Epithelial cell of prostate (primary cell): ENCODE measurements at places on chromosomes 4 and X.

GRCh38 chr4:71907782-71908181 lies 123.9 kb upstream of the GC start:
- DNase-seq, result no peak

DNA sequence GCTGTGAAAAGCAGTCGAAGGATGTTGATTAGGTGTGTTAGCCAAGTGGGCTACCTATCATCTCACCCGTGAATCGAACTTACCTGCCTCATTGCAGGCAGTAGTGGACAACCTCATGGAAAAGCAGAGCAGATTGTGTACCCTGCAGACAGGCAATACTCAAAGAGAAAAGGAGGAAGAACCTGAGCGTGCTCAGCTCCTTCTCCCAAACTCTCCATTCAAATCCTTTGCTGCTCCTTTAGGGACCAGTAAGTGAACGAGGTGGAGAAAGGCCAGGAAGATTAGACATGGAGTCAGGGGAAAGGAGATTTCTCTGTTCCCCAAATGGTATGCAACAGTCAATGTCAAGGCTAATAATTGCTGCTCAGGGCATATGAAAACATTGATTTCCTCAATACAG lies 45.2 kb upstream of the ELF2 start:
- no peak for DNase-seq

DNA sequence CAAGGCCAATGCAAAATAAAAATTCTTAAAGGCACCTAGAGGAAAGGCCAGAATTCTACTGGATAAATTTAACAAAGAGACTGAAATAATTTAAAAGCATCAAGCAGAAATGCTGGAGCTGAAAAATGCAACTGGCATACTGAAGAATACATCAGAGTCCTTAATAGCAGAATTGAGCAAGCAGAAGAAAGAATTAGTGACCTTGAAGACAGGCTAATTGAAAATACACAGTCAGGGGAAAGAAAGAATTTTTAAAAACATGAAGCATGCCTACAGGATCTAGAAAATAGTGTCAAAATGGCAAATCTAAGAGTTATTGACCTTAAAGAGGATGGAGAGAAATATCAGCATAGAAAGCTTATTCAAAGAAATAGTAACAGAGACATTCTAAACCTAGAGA lies 371.7 kb downstream of the KLHL13 start:
- DNase-seq, result no peak

DNA sequence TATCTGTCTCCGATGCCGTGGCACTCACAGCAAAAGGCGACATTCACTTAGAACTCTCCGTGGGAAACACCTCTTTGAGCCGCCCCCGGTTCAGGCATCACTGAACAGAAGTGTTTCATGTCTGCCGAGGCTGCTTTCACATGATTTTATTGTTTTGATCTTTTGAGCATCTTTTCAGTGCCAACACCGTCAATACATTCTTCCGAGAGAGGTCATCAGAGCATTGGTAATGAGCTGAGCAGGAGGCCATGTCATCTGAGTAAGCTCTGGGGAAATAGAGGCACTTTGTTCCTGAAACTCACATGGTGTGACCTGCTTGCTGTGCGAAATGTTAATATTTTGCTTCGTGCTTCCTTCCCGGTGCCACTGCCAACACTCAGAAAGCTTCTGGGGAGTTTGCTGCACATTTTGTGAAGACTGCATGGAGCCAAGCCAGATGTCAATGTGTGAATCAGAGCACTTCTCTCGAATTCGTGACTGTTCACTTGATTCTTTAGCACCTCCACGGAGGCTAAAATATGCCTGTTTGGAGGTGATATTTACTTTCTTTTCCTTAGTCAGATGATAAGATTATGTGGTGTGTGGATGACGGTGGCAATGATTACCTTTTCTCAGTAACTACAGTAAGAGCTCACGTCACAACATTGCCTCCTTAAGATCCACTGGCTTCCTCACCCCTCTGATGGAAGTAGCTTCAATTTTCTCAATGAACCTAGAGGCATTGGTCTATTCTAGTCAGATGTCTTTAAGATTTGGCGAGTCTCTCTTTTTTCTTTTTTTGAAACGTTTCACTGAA lies 222.3 kb upstream of the HS3ST1 start:
- DNase-seq, result no peak

- no peak for DNase-seq
Measured at GRCh38 chrX:23195761-23196160, 138.9 kb upstream of the PTCHD1 start.

DNA sequence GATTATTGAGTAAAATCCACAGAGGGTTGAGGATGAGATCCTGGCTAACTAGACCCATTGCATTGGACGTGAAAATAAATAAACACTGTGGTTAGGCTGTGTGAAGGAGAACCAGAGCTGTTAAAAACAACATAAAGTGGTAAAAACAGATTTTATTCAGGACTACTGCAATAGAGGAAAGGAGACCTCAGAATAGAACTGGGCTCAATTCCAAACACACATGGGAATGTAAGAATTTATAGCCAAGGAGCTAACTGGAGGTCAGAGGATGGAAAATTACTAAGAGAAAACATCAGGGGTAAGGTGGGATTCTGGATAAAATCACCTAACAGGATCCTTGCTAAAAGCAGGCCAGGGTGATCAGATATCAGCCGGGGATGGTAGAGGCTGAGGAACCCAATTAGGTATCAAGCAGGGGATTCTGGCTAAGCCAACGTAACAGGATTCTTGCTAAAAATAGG lies 112.4 kb downstream of the RNF150 start:
- no peak for DNase-seq

GRCh38 chr4:8181844-8182243 lies 17.2 kb upstream of the SH3TC1 start:
- no peak for DNase-seq

- peak; percentile 8 for DNase-seq
Measured at GRCh38 chrX:94178145-94178788, 504.3 kb downstream of the FAM133A start.

DNA sequence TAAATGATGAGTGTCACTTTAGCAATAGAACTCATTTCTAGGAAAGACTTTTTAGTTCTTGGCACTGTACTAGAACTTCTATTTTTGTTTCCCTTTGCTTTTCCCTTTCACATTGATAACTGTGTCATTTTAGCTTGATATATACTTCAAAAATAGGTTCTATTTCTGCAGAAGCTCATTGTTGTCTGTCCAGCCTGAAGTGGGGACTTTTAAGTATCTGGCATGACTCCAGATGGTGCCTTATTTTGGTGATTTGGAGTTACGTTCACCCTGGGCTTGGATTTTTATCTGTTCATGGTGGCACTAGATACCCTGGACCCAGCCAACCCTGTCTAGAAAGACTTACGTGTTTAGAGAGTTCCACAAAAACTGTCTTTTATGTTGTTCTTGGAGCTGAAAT lies 3.4 kb downstream of the ABHD18 start:
- DNase-seq, result no peak

DNA sequence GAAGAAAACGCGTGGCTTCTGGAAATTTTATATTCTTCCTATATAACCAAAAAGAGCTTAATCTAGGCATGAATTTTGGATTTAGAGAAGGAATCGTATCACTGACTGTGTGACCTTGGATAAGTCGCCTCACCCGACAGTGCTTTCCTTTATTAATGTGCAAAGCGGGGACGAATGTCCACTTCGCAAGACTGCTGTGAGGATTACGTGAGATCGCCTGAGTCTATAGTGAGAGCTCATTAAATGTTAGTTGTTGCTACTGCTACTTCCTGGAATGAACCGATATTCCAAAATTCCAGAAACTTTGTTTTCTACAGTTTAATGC lies 448 bp upstream of the TBC1D8B start:
- no peak for DNase-seq

DNA sequence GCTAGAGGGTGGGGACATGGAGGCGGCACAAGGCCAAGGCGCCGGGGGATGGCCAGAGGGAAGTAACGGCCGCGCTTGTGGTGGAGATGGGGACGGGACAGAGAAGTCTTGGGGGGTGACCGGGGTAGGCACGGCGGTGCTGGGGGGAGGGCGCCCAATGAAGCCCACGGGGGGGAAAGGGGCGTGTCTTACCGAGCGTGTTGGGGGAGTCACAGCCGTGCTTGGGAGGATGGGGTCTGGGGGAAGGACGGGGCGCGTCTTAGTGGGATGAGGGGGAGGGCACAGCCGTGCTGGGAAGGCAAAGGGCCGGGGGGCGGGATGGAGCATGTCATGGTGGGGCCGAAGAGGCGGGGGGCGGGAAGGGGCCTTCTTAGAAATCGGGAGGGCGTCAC lies 952 bp downstream of the ARSD start:
- DNase-seq, result no peak

DNA sequence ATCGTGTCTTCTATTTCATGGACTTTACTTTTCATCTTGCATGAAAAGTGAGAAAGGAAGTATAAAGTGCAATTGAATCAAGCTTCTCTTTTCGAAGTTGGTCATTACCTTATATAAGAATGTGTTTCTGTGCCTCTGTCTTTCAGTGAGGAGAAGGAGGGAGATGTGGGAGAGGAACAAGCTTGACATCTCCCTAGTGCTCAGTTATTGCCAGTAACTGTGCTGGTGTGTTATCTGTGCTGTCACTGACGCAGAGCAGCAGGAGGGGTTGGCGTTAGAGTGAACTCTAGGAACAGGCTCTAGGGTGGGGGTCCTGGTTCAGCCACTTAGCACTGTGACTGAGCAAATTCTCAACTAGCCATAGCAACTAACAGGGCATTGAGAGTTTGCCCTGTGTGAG lies 34.0 kb upstream of the TBC1D9 start:
- DNase-seq, result no peak

GRCh38 chr4:43242606-43243005 lies 350.1 kb downstream of the GRXCR1 start:
- no peak for DNase-seq

DNA sequence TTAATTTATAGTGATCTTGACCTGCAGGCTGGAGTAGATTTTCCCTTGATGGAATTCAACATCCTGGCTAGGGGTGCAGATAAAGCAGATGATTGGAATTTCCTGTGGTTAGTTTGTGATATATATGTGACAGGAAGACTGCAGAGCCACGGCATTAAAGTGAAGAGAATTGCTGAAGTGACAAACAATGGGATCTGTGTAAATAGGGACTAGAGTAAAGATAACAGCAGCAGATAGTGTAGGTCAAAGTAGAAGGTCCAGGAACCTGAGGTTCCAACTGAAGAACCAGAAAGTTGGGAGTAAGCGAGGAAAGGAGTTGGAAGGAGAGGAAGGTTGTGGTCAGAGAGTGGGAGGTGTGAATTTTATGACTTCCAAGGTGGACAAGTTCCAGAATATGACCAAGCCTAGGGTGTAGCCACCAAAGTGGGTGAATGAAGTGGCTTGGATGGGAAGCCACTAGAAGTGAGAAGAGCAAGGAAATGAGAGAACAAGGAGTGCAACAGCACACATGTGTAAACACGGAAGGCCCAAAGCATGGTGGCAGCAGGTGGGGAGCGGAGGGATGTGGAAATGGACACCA lies 325.0 kb downstream of the RAB28 start:
- no peak for DNase-seq

- no peak for DNase-seq
Measured at GRCh38 chr4:162645381-162645780, 481.6 kb upstream of the FSTL5 start.

GRCh38 chr4:75916091-75916661 lies 13.9 kb upstream of the PPEF2 start:
- no peak for DNase-seq

GRCh38 chr4:48064349-48064748 lies 47.8 kb downstream of the NIPAL1 start:
- DNase-seq, result no peak

- DNase-seq, result no peak
Measured at GRCh38 chr4:717601-718320, 12.1 kb downstream of the PCGF3 start.

DNA sequence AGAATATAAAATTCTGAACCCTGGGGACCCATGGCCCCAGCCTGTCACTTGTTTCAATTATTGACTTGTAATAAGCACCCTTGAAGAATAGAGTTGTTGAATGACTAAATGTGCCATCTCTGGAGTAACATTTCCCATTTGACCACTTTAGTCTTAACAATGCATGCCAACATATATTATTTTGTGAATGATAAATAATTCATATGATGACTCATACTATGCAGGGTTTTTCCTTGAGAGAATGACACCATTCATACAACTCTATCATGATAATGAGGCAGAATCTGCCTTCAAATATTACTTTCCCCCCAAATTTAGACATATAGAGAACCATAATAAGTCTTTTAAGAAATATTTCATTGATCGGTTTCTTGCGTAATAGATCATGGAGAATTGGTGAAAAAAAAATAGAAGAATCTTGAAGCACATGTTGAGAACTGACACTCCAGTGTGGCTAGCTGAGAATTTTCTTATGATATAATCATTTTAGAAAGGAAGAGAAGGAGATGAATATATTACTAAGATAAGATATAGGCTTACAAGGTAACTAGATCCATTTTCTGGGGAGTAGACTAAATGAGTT lies 404.5 kb downstream of the GRXCR1 start:
- no peak for DNase-seq

DNA sequence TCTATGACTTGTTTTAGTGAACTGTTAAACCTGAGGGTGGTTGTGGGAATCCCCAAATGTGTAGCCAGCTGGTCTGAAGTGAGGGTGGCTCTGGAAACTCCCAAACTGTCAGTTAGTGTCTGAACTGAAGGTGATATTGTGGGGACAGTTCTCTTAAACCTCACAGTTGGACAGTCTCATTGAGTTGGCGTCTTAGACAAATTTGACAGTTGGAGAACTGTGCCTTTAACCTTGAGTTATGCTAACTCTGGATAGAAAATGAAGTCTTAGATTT lies 20.7 kb upstream of the CTSO start:
- DNase-seq, result no peak

DNA sequence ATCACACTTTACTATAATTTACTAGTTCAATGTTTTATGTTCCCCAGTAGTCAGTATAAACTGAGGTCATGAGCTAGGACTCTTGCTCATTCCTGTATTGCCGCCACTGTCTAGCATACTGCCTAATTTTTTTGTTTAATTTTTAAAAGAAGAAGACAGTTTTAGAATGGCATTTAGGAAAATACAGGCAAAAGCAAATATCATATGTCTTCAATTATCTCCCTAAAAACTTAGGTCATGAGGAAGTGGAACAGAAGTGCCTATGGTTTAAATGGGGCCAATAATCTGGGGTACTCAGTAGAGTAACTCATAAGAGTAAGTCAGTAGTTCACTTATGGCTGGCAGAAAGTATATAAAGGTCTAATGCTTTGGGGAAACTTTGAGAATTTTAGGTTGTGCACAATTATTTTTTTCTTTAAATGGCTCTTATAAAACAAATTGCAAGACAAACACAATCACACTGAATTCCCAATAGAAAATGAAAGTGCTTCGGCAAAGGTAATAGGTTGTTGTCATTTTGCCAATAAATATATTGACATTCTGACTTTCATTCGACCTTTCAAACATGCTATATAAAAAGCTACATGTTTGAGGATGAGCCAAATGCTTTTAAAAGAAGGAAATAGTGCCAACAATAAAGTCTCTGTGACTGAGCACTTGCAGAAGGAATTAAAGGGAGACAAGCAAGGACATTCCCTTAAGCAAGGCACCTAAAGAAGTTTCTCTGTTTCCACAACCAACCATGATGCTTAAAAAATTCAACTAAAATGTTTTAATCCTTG lies 390.1 kb downstream of the PDGFC start:
- no peak for DNase-seq
